ENCODE measurements at places on chromosomes 1 and 21.

DNA sequence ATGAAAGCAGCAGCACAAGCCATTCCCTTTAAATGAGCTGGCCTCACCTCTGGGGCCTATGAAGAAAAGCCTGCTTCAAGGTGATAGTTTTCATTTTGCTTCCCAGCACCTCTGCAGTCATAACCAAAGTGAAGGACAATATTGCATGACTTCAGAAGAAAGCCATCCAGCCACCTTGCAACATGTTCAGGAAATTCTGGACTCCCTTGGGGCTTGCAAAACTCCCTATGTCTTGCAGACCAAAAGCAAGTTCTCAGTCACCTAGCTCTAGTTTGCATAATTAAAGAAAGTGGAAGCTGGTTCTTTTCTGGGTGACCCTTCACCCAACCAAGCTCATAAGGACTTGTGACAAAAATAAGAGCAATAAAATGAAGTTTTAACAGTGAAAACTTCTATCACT, 87.6 kb downstream of the GFI1 start:
- no peak for DNase-seq

GRCh38 chr1:41631154-41631553, 146.7 kb upstream of the EDN2 start:
- DNase-seq, result no peak

DNA sequence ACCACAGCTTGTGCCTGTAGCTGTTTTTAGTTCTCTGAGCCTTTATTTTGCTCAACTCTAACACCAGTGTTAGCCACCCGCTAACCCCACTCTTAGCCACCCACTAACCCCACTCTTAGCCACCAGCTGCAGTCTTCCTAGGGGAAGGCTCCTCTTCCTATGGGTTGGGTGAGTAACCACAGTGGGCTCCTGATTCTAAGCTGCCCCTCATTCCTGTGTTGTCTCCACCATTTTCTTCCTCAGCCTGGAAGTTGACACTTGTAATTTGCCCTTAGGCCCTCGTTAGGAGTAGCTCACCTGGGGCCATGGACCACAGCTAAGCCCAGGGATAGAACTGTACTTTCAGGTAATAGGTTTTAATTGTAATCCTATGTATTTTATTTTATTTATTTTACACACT, 782.9 kb upstream of the TPTE start:
- no peak for DNase-seq

- DNase-seq, result no peak
Measured at GRCh38 chr21:17911628-17912027, 92.5 kb upstream of the C21orf91 start.

- DNase-seq, result no peak
Measured at GRCh38 chr1:67953301-67953700, 97.1 kb downstream of the DIRAS3 start.

GRCh38 chr1:38047603-38048141, 1.1 kb upstream of the POU3F1 start:
- DNase-seq, result no peak

DNA sequence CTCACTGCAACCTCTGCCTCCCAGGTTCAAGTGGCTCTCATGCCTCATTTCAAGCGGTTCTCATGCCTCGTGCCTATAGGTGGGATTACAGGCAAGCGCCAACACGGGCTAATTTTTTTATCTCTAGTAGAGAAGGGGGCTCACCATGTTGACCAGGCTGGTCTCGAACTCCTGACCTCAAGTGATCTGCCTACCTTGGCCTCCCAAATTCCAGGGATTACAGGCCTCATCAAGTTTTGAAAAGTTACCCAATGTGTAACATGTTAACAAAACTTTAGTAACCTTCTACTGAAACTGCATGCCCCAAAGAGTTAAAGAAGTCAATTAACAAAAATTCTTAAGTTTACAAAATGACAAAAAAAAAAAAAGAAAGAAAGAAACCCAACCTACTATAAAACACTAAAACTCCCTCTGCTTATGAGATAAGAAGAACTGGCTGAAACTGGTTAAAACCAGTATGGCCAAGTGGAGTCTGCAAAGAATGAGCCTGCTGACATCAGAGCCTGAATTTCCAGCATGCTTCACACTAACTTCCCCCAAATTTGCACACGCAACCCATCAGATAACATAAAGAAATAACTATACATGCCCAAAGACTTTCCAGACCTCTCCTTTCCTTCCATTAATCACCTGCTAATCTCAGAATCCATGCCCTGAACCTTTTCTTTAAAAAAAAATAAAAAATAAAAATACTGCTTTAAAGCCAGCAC, 25.5 kb upstream of the PSMG1 start:
- no peak for DNase-seq

DNA sequence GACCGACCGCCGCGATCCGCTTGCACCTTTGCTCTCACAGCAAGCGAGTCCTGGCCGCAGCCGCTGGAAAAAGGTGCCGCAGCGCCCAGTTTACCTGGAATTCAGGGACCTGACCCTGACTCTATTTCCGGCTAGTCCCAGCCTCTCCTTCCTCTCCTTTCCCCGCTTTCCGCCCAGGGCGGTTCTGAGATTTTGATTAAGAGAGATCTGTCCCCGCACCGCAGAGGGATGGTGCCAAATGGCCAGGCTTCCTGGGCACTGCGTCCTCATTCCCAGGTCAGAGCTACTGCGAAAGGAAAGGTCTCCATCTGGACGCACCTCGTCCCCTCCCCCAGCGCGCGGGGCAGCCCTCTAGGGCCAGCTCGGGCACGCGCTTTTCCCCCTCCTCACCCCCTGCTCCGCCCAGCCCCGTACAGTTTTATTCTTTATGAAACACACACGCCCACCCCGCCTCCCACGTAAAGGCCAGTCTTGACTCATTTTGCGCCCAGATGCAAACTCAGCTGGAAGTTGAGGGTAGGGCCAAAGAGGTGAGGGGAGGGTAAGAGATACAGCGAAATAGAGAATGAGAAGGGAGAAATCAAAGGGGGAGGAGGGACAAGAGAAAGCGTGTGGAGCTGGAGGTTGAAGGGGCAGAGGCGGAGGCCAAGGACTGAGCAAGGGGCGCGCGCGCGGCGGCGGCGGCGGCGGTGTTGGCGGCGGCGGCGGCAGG, 411.8 kb upstream of the ESRRG start:
- no peak for DNase-seq

GRCh38 chr1:233144434-233144833, 151.1 kb downstream of the PCNX2 start:
- DNase-seq, result no peak

DNA sequence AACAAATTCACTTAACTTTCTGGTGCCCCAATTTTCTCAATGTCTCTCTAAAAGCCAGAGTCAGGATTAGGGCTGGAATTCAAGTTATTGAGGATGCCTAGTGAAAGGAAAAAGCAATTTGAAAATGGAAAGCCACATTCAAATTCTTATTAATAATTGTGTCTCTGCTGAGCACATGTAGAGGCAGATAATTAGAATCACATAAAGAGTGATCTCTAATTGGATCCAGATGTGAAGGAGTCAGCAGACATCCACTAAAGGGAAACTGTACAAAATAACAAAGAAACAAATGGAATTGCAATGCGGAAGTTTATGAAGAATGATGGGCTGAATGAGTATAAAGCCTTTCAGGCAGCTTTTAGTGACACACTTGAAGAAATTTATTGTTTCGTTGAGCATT, 482.6 kb downstream of the TTLL7 start:
- DNase-seq, result no peak

DNA sequence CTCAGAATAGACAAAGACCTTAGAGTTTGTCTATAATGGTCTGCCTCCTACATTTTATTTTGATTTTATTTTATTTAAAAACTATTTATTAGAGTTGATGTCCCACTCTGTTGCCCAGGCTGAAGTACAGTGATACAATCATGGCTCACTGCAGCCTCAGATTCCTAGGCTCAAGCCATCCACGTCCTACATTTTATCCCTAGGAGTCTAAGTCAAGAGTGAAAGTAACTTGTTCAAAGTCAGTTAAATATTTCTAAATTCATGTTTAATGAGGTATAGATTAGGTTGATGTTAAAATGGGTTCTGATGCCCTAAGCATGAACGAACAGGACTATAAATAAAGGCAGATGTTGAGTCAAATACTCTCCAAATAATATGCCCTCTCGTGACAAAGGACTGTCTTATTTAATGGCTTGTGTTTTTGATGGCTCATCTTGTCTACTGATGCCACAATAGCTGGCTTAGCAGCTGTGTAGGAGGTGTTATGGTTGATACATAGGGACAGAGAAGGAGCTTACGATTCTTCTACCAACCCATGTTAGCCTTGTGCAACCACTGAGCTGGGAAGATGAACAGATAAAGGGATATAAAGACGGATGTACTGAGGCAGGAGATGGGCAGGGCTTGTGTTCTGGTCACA, 66.0 kb upstream of the CR1L start:
- no peak for DNase-seq

DNA sequence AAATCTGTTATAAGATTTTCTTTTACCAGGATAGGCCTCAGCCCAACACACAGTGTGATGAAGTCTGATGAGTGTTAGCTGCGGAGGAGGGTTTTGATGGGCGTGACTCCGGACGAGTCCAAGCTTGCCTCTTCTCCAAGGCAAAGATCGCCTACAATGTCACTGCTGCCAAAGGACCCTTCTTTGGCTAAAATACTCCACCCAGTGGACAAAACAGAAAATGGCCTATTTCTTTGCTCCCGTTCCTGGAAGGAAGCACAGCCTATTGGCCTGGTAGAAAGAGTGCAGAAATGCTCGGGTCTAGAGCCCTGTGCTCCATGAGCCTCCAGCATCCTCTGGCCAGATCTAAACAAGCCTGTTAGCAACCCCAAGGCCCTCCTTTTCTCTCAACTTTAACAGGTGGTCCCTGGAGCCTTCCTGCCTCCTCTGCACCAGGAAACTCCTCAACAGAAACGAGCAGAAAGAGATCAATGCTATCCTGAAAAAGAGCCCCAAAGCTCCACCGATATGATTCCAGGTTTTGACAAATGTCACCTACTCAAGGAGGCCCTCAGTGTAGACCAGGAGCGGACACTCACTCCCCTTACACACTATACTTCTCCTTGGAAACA, 3.4 kb upstream of the CASQ2 start:
- DNase-seq, result no peak

GRCh38 chr1:232834066-232834465, 28.9 kb downstream of the MAP10 start:
- no peak for DNase-seq

DNA sequence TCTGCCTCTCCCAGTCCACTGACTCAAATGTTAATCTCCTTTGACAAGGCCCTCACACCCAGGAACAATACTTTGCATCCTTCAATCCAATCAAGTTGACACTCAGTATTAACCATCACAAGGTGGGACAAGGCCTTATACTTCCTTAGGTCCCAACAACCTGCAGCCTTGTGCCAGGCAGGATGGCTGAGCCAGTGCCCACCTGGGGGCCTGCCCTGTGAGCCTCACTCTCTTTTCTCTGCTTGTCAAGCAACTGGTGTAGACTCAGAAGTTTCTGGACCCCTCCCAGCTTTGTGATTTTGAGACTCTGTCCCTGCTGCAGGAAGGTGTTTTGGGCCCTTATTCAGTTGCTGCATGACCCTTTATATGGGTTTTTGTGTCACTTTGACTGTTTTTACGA, 310.0 kb upstream of the C1orf174 start:
- DNase-seq, result no peak

- DNase-seq, result no peak
Measured at GRCh38 chr1:61740751-61741700, 1.3 kb upstream of the PATJ start.

DNA sequence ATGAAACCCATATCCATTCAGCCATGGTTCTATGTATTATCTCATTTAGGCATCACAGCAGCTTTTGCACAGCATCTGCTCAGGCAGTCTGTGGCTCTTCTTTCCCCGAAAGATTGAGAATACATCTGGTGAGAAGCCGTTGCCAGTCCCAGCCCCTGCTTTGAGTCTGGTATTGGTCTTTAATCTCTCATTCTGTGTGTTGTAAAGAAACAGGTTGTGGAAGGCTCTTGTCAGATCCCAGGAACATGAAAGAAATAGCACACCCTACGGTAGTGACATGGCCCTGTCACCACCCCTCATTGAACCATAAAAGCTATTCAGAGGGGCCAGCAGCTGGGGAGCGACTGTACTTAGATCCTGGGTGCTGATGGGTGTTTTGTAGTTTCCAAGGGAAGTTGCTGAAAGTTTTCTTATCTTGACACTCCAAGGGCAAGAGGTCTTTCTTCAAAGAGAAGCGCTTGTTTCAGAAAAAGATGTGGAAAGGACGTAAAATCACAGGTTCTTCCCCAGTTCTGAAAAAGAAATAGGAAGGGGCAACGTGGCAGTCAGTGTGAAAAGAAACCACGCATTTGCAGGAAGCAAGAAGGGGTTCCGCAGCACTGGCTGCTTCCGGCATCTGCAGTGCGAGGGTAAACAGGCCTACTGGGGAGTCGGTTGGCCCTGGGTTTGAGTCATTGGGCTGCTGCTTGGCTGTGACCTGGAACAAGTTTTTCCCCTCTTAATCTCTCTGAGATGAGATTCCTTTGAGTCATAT, 145.0 kb downstream of the DHRS3 start:
- DNase-seq, result peak; percentile 40

DNA sequence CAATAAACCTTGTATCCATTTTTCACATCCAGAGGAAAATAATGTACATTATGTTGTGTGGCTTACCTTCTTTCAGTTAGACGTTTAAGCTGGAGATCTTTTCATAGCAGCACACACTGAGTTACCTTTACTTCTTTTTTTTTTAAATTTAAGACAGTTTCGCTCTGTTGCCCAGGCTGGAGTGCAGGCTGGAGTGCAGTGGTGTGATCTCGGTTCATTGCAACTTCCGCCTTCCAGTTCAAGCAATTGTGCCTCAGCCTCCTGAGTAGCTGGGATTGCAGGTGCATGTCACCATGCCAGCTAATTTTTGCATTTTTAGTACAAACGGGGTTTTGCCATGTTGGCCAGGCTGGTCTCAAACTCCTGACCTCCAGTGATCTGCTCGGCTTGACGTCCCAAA, 7.4 kb upstream of the CAMTA1 start:
- no peak for DNase-seq

DNA sequence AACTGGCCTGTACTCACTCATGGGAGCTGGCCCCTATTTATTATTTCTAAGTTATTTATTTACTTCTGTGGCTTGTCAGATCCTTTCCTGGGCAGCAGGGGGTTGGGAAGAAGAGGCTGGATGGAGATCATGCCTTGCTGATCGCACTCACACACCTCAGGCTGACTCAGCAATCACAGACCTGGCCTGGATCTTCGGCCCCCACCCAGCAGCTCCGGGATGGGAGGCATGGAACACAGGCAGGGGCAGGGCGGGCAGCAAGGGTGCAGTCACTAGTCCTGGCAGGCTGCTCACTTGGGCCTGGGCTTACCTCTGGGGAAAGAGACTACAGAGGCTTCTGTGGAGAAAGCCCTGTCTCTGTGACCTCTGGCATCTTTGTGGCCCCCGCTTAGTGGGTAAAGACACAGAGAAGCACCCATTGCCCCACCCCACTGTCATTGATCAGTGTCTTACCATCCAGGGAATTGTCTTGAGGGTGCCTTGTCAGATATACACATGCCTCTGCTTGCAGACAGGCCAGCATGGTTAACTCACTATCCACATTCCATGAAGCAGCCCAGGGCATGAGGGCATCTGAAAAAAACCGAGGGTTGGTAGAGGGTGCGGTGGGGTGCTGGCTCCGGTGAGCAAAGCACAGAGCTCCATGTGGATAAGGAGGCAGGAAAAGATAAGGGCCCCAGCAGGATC, 3.7 kb downstream of the ARTN start:
- DNase-seq, result no peak

DNA sequence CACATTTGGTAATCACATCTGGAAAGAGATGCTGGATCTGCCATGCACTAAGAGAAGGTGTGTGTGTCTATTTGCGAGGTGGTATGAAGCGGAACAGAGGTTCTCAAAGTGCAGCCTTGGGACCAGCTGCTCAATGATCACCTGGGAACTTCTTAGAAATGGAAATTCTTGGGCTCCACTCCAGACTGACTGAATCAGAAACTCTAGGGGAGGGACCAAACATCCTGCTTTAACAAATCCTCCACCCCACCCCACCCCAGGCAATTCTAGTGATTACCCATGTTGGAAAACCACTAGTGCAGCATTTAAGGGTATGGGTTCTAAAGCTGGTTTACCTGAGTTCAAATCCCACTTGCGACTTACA, 143.9 kb upstream of the JUN start:
- no peak for DNase-seq
